ENCODE measurements at places on chromosomes 16 and 17.
A peak's percentile ranks its signal among the peaks of the same experiment; 100 is the strongest.

DNA sequence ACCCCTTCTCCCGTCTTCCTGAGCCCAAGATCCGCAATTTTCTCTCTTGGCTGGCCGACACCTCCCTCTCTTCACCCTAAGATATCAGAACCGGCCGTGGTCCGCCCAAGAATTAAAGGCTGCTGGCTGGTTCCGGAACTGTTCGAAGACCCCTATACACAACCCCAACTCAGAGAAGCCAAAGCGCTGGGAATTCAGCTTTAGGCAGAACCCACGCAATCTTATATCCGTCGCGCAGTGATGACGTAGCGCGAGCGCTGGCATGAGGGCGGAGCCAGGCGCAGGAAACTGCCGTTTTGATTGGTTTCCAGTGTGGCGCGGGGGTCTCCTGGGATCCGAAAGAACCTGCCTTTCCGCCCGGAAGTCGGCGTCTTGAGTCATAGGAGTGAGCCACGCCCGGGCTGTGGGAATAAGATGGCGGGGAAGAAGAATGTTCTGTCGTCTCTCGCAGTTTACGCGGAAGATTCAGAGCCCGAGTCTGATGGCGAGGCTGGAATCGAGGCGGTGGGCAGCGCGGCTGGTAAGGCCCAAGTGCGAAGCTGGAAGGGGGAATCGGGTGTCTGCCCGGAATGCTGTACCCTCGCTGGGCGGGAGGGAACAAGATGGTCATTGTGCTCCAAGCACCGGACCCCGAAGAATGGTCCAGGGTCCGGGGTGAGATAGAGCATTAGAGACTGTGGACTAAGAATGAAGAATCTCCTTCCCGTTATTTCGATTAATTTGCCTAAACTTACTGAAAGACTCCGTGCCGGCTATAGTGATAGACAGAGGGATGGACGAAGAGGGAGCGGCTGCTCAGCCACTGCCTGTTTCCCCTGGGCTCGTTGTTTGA, at the start of the genes RECQL5 and SAP30BP:
Gene RECQL5, minus strand, starts transcription at position 196 of the 832 bp plus-strand sequence. CDS start 597 bp downstream, outside the sequence.
Gene SAP30BP, plus strand, starts transcription at position 380 of the 832 bp plus-strand sequence. Its CDS starts 35 bp downstream, at position 415.
- peak; percentile 97 for DNase-seq

- DNase-seq, result no peak
These were observed 4.7 kb upstream of the TBX21 start for GRCh38 chr17:47728214-47728877.

- no peak for DNase-seq
These were observed 5.4 kb upstream of the SLC5A2 start for GRCh38 chr16:31477220-31478216.

GRCh38 chr16:88459366-88460073, 6.4 kb downstream of the ZFPM1 start:
- DNase-seq, result no peak

DNA sequence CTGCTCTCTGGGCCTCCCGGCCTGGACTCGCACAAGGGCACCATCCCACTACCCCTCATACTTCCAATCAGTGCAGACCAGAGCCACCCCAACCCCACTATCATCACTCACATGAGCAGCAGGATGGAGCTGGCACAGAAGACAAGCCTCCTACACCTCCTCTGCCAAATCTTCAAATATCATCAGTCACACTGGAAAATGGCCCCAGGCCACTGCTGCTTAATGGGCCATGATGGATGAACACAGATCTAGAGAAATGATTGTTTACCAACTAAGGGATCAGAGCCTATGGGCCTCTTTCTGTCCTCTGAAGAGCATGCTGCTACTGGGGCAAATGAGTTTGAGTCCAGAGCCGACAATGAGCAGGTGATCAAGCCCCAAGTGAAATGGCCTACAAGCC, 165.5 kb downstream of the GRIN2A start:
- DNase-seq, result no peak

GRCh38 chr17:77721846-77722160, 236.7 kb upstream of the TNRC6C start:
- no peak for DNase-seq

GRCh38 chr17:59371416-59372100, 40.1 kb downstream of the YPEL2 start:
- no peak for DNase-seq

DNA sequence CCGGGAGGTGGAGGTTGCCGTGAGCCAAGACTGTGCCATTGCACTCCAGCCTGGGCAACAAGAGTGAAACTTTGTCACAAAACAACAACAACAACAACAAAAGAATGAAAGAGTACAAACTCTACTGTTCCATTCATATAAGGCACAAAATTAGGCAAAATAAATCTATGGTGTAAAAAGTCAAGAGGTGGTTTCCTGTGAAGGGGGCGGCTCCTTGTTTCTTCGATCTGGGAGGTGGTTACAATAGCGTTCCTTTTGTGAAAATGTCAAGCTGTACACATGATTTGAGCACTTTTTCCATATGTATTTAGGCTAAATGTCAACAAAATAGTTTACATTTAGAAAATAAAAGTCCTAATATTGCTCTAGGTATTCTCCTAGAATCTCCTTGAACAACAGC, 6.9 kb downstream of the SIAH1 start:
- DNase-seq, result no peak

DNA sequence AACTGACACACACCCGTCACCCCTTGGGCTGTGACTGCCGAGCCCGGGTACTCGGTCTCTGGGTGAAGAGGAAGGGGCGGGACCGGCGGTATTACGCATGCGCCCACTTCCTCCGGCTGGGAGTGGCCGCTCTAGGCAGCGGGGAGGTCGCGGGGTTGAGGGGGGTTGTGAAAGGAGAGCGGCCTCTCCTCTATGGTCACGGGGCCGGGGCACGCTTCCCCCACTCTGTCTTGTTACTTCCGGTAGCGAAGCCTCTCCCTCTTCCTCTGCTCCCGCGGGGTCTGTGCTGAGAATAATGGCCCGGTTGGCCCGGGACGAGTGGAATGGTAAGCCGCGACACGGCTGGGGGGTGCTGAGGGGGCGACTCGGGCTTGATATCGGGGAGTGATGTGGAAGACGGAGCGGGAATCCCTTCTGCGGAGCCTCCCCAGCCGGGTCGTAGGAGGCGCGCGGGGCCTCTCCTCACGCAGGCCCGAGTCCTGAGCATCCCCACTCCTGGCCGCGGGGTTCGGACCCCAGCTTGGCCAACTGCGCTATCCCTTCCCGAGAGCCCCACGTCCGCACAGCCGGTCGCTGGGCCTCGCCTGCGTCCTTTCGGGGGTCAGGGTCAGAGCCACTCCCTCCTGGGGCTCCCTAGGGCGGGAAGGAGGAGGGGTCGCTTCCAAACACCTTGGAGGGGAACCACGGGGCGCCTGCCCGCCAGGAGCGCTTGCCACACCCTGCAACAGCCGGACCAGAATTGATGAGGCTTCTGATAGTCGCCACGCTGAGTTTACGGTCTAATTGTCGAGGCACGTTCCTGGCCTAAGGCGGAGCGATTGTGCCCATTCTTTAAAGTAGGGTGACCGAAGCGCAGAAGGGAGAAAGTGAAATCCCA, at the start of gene BFAR:
Gene BFAR, plus strand, starts transcription at position 259 of the 877 bp plus-strand sequence. CDS start 11,396 bp downstream, outside the sequence.
- peak; percentile 99 for DNase-seq

- no peak for DNase-seq
These were observed 4.8 kb downstream of the KLHL11 start for GRCh38 chr17:41860254-41860931.

DNA sequence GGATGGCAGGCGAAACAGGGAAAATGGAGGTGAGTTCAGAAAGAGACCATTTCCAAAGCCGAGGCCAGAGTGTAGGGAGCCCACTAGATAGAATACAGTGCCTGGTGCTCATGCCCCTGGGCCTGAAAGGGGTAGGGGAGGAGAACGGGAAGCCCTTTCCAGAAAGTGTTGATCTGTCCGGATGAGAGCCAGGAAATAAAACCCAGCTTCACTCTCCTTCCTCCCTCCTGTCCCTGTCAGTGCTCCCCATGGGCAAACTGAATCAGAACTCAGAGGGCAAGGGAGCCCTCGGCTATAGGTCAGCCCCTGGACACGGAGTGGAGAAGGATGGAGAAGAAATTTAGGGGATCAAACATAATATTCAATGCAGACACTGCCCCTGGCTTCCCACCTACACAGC, 57.7 kb upstream of the RPL38 start:
- DNase-seq, result no peak

GRCh38 chr17:26773189-26774188, 520.4 kb upstream of the WSB1 start:
- no peak for DNase-seq

DNA sequence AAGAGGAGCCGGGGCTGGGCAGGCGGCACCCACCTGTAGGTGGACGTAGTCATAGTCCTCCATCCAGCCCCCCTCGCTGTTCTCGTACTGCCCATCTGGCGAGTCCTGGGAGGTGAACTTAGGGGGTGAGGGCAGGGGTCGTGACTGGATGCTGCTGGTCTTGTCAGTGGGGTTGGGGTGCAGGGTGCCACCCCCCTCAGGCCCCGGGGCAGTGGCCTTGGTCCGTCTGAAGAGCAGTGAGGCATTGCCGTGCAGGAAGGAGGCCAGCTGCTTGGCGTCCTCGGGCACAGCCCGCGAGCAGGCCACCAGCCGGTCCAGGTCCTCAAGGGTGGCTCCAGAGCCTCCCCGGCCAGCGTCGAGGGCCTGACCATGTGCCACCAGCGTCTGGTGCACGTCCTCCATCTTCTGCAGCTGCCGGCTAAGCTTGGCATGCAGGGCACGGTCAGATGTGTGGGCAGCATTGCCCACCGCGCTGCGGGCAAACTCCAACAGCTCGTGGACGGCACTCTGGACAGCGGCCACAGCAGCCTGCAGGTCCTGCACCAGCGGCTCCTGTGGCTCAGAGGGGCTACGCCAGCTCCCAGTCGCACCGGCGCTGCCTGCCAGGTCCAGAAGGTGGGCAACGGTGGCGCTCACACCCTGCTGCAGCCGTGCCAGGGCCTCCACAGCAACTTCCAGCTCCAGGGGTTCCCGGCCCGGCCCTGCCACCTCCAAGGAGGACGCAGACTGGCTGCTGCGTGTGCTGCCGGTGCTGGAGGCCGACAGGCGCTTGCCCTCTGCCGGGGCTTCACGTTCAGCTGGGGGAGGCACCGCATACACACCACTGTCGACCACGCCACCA, 16.3 kb downstream of the CTRB1 start:
- DNase-seq, result no peak

GRCh38 chr16:24541233-24541933, 2.0 kb downstream of the RBBP6 start:
- no peak for DNase-seq

DNA sequence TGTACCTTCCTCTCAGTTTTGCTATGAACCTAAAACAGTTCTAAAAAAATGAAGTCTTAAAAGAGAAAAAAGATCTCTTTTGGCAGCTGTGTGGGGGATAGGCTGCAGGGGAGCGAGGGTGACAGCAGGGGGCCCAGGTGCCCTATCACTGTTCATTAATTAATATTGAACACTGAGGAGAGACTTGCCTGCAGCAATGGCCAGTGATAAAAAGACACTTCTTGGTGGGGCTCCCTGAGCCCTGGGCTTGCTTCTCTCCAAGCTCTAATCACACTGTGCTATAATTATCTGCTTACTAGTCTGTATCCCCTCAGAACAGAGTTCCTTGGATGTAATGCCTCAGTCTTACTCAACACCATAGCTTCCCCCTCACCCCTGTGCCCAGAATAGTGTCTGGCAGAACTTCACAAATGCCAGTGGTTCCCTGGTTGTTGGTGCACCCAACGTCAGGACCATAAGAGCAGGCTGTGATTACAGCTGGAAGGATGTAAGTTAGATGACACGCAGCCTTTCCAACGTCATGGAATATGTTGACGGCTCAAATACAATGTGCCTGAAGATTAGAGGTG, 52.0 kb upstream of the IRX6 start:
- DNase-seq, result no peak

DNA sequence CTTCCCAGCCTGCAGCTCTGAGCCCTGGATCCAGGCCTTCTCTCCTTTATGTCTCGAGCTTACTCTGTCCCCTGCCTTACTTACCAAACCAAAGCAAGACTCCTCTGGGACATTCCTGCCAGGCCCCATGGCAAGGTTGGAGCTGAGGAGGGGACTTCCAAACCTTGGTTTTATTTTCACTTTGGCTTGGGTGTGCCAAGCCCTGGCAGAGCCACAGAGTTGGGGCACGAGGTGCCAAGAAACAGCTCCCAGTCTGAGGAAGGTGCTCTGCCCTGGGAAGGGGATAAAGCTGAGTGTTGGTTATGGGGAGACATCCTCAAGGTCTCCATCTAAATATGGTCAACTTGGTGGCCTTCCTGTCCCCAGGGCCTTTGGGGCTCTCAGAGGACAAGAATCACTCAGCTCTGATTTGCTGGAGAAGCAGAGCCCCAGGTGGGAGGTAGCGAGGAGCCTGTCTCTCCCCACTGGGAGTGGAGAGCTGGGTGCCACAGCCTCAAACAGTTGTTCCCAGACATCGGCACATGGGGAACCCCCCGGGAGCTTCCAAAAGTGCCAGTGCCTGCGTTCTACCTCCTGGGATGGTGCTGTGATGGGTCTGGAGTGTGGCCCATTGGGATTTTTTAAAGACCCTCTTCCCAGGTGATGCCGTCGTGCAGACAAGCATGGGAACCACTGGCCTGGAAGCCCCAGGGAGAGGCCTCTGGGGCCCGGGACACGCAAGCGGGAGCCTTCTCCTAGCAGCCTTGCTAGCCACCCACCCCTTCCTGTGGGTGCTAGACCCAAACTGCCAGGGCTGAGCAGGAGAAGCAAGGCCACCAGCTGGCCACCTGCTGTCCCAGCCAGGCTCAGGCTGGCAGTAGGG, 10.3 kb downstream of the NLRC5 start:
- no peak for DNase-seq

GRCh38 chr17:44900894-44901293, 1.6 kb upstream of the EFTUD2 start:
- no peak for DNase-seq

GRCh38 chr17:78882540-78883088, 20.4 kb downstream of the CEP295NL start:
- DNase-seq, result no peak

GRCh38 chr17:37756051-37756450, 11.2 kb upstream of the HNF1B start:
- DNase-seq, result no peak

DNA sequence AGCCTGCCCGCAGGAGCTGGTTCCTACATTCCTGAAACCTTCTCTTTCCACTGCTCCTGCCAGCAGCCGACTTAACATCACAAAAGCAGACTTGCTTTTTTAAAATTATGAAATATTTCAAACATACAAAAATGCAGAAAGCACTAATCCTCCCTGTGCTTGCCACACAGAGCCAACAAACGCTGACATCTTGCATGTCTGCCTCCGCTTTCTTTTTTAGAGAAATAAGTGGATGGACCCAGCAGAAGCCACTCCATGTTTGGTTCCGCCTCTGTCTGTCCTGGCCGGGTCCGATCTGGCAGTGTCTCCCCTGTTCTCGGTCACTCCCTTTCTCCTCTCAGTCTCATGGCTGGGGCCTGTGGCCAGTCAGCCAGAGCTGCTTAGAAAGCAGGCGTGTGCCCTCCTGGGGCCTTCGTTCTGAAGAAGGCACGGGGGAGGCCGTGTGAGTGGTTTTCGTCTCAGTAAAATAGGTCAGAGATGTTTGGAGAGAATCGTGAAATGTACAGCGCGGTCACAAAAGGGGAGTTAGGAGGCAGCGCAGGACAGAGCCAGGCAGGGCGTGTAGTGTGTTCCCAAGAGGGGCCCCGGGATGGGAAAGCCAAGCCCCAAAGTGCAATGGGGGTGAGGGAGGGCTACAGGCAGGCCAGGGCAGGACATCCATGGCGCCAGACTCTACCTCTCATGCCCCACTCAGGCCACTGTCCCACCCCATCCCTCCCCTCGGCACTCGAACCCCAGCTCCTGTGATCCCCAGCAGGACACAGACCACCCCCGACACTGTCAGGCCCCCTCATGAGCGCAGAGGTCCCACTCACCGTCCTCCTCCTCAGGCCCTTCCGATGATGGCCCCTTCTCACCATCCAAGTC, 23.2 kb downstream of the MXRA7 start:
- DNase-seq, result no peak

GRCh38 chr17:58757162-58757613, 1.5 kb downstream of the PPM1E start:
- no peak for DNase-seq

- no peak for DNase-seq
These were observed 441 bp downstream of the VASN start for GRCh38 chr16:4372001-4372577.

GRCh38 chr16:83808573-83809014, 816 bp downstream of the HSBP1 start:
- DNase-seq, result no peak

Measured in activated T-cell treated with anti-CD3 and anti-CD28 coated beads for 1 hour (primary cell).